ENCODE measurements at places on chromosomes 1 and 21. TPM values are rescaled to one million over a fixed set of nuclear protein-coding genes. Genes with fewer than 3 reads are reported as not detected.

Gene KIF21B
- total RNA-seq: 31.8 TPM

DNA sequence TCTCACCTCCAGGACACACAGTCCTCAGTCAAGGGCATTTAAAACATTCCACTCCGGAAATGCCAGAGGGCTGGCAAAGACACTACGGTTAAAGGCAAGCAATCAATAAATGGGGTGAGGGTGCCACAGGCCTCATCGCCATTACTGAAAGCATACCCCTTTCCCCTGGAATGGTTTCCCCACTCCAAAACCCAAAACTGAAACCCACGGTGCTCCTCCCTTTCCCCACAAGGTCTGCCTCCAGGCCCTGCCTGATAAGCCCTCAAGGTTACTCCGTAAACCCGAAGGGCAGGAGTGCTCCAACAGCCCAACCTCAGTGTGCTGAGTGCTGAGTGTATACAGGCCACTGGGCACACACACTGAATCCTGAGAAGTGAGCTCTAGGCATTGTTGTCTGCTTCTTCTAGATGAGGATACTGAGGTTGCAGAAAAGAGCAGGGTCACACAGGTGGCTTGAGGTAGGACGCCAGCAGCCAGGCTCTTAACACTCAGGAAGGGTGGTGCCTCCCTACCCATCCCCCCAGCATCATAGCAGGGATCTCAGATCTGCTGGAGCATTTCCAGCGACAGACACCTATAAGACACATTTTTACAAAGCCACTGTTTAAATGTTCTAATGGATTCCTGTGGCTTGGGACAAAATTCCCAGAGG, 29.0 kb downstream of the SSBP3 start:
- no peak for DNase-seq

GRCh38 chr1:221740993-221741702, 741 bp downstream of the DUSP10 start:
- peak; percentile 25 for DNase-seq

DNA sequence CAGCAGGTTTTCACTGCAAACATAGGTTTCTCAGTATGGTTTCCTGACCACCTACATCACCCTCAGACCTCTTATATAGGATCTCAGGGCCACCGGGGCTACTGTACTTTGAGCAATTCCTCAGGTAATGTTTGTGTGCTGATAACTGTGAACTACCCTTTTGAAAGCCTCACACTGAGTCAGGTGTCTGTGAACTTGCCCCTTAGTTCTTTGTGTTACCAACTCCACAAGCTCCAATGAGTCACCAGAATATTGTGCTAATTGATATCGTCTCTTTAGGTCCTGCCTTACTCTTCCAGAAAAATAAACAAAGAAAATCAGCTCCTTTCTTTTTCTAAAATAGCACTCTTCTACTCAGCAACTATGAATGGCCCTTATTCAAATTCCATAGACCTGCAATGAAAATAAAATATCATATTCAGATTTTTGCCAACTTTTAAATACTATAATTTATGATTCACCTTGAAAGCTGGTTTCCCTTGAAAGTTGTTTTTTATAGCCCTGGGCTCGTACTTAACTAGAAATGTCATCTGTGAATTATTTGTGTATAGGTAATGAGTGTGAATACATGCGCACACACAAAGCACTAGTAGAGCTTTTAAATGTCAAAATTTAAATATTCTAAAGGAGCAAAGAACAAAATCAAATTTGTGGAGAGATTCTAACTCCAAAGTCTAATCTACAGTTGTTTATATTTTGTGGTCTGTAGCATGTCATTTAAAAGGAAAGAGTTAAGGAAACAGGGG, 88.1 kb upstream of the WARS2 start:
- DNase-seq: no peak

Gene PEX11B
- total RNA-seq: 42.7 TPM

- no peak for DNase-seq
Measured at GRCh38 chr1:219670426-219671149, 57.7 kb upstream of the ZC3H11B start.
